Glomerular endothelial cell (primary cell): ENCODE measurements at places on chromosomes 11 and 22.
A peak's percentile ranks its signal among the peaks of the same experiment; 100 is the strongest.

DNA sequence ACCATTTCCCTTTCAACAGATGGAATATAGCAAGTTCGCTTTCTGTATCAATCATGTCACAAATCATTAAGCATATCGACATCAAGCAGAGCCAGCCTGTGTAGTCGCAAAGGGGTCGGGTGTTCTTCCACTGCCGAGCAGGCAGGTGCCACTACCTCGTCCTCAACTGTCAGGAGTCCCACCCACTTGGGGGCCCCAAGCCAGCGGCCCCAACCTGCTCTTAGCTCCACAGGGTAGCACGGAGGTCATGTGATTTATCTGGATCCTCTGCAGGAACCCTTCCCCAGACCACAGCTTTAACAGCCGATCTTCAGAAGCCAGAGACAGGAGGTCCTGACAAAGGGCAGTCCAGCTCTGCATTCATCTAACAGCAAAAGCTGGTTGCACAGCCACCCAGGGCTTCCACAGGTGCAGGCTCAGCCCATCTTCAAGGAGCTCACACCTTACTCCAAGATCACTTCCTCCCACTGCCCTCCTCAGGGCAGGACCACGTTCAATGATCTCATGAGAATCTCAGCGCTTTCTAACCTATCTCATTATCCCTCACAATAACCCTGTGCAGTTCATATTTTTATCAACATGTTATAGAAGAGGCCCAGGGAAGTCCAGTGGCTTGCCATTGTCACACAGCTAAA, 110.2 kb downstream of the TRIM29 start:
- DNase-seq = no peak

DNA sequence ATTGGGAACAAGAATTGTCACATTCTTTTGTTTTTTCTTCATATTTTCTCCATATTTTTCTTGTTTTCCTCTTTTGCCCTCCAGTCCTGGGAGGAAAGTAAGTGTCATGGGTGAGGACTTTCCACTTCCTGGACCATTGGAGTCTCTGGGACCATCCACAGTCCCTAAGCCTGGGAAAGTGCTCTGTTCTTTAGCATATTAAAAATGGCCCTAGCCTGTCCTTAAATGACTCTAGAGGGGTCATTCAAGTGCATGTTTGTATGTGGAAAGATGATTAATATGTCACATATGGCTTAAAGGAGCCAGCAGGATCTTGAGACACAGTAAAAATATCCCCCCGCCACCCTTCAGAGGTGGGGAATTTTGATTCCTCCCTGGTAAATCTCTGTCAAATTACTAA, 20.1 kb upstream of the SCGB1D1 start:
- DNase-seq = no peak

DNA sequence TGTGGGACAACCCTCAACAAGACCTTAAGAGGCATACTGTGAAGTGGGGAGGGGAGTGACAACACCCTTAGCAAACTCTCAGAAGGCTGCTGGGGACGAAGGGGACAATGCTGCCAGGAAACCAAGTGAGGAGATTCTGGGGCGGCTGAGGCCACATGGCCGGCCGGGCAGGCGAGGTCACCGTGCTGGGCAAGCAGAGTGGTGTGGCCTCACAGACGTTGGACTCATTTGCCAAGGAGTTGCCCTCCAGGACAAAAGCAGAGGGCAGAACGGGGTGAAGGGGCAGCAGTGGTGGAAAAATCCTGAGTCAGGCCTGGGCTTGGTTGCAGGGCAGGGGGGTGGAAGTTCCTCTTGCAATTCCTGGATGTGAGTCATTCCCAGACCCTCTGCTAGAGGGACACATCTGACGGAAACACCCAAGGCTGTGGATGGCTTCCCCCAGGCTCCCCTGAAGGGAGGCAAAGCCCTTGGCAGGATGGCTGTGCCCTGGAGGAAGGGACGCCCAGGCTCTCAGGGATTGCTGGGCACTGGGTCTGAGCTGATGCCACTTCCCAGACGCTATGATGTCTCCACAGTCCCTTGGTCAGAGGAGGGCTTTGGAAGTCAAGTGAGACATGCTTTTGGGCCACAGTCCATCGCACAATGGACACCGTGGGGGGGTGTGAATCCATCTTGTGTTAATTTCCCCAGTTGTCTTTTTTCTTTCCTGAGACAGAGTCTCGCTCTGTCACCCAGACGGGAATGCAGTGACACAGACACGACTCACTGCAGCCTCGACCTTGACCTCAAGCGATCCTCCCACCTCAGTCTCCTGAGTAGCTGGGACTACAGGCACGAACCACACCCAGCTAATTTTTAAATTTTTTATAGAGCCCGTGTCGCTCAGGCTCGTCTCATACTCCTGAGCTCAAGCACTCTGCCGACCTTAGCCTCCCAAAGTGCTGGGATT, 16.2 kb upstream of the SHANK3 start:
- no peak for DNase-seq

- no peak for DNase-seq
Observed at GRCh38 chr11:128733440-128734102, 39.7 kb downstream of the FLI1 start.

GRCh38 chr11:131537748-131538147, 167.3 kb downstream of the NTM start:
- DNase-seq = no peak

GRCh38 chr11:75275581-75275980, 35.0 kb downstream of the TPBGL start:
- DNase-seq = peak; percentile 48

- DNase-seq = no peak
Observed at GRCh38 chr22:50184004-50184901, 1.5 kb upstream of the TRABD start.

DNA sequence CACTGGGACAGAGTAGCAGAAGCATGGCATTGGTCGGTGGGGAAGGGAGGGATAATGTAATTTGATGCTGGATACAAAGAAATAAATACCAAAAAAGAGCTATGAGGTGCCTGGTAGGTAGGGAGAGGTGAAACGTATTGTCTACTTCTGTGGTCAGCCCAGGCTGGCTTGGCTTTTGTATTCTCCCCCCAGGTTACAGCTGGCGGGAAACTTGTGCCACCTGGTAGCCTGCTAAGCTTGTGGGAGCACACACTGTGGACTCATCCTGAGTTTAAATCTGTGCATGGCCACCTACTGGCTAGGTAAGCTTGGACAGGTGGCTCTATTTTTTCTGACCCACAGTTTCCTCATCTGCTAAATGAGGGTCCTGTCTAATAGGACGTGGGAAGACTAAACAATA, 165.2 kb upstream of the E2F8 start:
- no peak for DNase-seq

- DNase-seq = no peak
Observed at GRCh38 chr11:110566577-110566976, 136.8 kb downstream of the FDX1 start.

- no peak for DNase-seq
Observed at GRCh38 chr11:102163368-102163767, 53.1 kb downstream of the YAP1 start.

DNA sequence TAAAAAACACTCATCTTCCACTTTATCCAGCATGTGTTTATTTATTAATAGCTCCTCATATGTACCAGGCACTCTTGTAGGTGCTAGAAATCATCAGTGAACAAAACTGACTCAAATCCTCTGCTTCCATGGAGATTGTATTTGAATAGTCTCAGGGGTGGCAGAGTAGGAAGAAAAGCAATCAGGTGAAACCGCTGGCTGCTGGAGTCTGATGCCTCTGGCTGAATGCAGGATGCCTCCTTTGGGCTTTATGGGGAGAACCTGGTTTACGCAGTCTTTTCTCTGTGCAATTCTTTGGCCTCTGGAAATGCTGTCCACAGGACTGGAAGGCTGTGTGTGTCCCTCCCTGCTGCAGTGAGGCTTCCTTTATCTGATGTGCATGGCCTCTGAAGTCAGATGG, 12.8 kb upstream of the OSBP2 start:
- no peak for DNase-seq
